ENCODE measurements at places on chromosomes 2 and 18. TPM values are rescaled to one million over a fixed set of nuclear protein-coding genes. Genes with fewer than 3 reads are reported as not detected.

SPP2 gene
- not detected for polyA plus RNA-seq

IL1F10 gene
- polyA plus RNA-seq: not detected

RAB17 gene
- 0.41 TPM for polyA plus RNA-seq

TRIP12 gene
- polyA plus RNA-seq: 51.6 TPM

CNGA3 gene
- polyA plus RNA-seq: not detected

TEX44 gene
- polyA plus RNA-seq: not detected

ARHGAP28 gene
- 1.3 TPM for polyA plus RNA-seq

ASAP2 gene
- polyA plus RNA-seq: 25.0 TPM

SLC40A1 gene
- polyA plus RNA-seq: 1.3 TPM

GALR1 gene
- polyA plus RNA-seq: not detected

RNF152 gene
- polyA plus RNA-seq: 7.5 TPM
